NCI-H1417 (cell line): ENCODE measurements at places on chromosomes 7 and 10.
A peak's percentile ranks its signal among the peaks of the same experiment; 100 is the strongest.

DNA sequence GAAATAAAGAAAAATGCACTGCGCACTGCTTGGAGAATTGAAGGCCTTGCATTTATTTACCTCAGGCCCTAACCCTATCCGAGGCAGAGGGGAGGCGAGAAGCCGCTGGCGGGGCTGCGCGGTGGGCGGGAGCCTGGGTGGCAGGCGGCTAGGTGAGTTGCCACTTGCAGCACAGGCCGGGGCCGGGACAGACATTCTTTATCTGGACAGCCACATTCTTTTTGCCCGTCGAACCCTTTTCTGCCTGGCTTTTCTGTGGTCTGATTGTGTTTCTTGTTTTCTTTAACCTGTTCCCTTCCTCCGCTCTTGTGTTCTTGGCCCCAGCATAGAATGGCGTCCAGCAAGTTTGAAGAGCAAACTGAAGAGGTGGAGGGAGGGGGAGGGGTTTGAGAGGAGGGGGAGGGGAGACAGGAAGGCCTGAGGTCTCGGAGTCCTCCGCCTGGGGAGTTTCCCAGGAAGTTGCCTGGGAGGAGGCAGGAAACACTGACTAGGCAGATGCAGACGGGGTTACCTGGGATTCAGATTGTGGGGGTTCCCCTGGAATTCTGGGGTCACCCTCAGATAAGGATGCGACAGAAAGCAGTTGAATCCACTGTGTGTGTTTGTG, 5.1 kb downstream of the SHH start:
- DNase-seq, result no peak

DNA sequence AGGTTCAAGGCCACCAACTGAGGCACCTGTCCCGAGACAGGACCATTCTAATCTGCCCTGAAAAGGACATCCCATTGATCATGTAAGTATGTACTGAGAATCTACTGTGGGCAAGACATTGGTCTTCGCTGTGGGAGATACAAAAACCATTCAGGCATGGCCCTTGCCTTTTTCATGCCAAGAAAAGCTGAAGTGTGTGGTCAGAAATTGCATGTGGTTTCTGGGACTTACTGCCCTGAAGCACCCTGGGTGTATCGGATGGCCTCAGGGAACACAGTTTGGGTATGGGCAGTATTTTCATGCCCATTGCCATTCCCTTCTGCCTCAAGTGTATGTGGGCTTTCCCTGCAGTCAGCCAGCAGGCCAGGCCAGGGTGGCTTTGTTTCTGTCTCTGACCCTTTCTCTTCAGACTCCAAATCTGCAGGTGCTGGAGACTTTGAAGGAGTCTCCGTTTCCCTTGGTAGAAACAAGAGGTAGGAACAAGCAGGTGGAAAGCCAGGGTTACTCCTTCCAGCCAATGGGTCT, 285.7 kb downstream of the ZEB1 start:
- no peak for DNase-seq

GRCh38 chr10:69739634-69740033, 62.1 kb upstream of the COL13A1 start:
- DNase-seq, result no peak

DNA sequence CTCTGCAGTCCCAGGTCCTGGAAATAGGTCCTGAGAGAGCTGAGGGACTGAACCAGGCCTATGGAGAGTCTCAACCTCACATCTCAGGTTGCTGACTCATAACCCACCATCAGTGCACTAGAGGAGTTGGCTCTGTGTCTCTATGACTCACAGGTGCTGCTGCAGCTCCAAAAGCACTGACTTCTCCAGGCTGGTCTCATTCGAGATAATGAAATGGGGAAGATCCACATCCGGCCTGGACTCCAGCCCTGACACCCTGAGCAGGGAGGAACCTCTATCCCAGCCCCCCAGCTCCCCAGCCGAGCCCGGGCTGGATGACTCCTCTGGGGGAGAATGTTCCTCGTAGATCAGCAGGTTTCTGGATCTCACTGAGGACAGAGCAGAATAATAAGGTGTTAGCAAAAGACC, 35.5 kb upstream of the DGKI start:
- no peak for DNase-seq

- DNase-seq, result no peak
Measured at GRCh38 chr10:121481180-121481579, 117.1 kb downstream of the FGFR2 start.

GRCh38 chr7:39453743-39454355, 112.4 kb upstream of the YAE1 start:
- DNase-seq, result peak; percentile 17

DNA sequence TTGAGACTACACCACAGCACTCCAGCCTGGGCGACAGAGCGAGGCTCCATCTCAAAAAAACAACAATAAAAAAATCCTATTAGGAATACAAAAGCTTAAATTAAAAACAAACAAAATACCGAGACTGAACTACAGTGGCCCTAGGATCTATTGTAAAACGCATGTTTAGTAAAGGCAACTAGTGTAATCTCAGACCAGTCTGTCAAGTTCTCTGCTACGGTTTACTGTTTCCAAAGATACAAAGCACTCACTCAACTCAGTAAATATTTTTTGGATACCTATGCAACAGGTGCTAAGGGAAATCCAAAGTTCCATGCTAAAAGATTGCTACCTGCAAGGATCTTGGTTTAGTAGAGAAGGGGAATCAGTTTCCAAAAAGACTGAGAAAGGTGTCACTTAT, 3.4 kb upstream of the MIOS start:
- peak; percentile 51 for DNase-seq

DNA sequence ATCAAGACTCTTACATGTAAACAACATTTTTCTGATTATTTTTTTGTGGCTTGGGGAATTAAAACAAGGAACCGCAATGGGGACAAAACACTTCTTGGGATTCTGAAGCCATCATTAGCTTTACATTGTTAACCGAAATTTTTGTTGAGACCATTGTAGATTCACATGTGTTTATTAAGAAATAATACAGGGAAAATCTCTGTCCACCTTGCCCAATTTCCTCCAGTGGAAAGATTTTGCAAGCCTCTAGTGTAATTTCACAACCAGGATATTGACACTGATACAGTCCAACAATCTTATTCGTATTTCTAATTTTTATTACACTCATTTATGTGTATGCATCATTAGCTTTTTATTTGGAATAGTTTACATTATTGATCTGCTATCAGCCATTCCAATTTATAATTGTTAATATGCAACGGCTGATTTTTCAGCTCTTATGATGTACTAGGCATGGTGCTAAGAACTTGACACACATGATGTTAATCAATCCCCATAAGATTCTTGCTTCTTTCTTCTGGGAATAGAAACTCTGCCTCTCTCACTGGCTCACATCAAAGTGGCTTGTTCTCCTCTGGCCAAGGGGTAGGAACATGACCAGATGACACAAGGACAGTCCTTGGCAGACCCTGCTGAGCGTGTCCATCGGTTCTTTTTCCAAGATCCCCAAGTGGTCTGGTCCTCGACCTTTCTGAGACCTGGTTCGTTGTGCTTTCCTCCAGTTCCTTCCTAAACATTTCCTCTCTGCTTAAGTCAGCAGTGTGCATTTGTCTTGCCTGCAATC, 137.6 kb downstream of the ADAM12 start:
- DNase-seq, result no peak

DNA sequence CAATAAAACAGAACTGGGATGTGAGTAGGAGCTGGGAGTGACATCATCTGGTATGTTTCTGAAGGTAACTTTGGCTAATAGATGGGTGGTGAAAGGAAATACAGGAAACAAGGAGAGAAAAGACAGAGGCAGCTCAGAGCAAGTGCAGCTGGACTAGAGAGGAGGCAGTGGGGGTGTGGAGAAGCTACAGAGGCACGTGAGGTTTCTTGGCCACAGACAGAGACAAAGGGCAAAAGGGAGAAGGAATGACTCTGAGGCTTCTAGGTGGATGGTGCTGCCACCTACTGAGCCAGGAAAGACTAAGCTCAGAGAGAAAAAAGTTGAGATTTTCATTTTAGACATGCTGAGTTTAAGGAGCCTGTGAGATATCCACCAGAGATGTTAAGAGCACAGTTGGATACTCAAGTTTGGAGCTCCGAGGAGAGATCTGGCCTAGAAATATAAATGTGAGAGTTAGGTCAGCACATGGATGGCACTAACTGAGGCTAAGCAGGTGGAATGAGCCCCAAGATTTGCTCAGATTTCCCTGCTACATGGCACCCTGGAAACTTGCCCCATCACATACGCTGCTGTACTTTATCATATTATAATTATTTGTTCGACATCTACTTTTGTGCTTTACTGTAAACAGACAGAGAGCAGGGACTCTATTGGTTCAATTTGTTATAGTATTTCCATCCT, 293.0 kb upstream of the IMMP2L start:
- DNase-seq, result peak; percentile 16

- DNase-seq, result no peak
Measured at GRCh38 chr10:8279598-8279997, 225.1 kb downstream of the GATA3 start.
